Panc1 (cell line): ENCODE measurements at places on chromosomes 3 and 15. TPM values are rescaled to one million over a fixed set of nuclear protein-coding genes. Genes with fewer than 3 reads are reported as not detected.

Gene TPRG1
- not detected for total RNA-seq

DNA sequence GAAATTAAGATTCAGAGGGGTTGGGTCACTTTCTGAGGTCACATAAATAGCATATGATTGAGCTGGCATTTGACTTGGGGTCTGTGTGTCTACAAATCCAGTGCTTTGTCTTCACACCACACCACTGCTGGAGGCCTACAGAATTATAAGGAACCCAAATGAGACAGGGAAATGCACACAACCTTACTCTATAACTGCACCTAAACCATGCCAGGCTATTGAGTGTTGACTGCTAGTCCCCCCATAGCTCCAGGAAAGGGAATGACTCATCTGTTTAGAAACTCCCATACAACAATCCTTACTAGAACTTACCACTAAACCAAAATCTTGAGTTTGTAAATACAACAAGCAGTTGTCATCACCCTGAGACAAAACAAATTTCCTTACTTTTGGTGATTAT, 16.9 kb upstream of the TSC22D2 start:
- H3K4me3 ChIP-seq = no peak overlapping the region
- no peak for DNase-seq
- no peaks in the 10 kb centered on the region for H3K27me3 ChIP-seq
- no peak overlapping the region for H3K27ac ChIP-seq
- no peaks in the 10 kb centered on the region for H3K36me3 ChIP-seq

Gene ARID3B
- 12.7 TPM for total RNA-seq

Gene NKTR
- 39.0 TPM for total RNA-seq

DNA sequence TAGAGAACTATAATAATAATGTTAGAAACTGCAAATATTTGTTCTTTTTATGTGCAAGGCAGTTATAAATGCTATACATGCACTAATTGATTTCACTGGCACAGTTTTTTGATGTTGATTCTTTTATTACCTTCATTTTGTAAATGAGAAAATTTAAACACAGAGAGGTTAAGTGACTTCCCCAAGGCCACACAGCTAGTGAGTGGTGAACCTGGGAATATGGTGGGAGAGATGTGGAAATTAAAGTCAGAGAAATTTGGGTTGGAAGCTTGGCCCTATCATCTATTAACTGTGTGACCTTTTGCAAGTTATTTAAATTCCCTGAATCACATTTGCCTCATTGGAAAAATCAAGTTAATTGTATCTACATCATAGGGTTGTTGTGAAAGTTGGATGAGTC, 39.6 kb upstream of the AKAP13 start:
- H3K36me3 ChIP-seq = no peaks in the 10 kb centered on the region
- no peak overlapping the region for H3K4me3 ChIP-seq
- no peak for DNase-seq

Gene MST1R
- 27.5 TPM for total RNA-seq

Gene PLSCR2
- total RNA-seq = 0.54 TPM
